Substantia nigra (tissue), 51 donors: ENCODE measurements at places on chromosomes 11 and 22.

GRCh38 chr22:19065929-19066328 lies 56.3 kb downstream of the DGCR2 start:
- no peak for DNase-seq

DNA sequence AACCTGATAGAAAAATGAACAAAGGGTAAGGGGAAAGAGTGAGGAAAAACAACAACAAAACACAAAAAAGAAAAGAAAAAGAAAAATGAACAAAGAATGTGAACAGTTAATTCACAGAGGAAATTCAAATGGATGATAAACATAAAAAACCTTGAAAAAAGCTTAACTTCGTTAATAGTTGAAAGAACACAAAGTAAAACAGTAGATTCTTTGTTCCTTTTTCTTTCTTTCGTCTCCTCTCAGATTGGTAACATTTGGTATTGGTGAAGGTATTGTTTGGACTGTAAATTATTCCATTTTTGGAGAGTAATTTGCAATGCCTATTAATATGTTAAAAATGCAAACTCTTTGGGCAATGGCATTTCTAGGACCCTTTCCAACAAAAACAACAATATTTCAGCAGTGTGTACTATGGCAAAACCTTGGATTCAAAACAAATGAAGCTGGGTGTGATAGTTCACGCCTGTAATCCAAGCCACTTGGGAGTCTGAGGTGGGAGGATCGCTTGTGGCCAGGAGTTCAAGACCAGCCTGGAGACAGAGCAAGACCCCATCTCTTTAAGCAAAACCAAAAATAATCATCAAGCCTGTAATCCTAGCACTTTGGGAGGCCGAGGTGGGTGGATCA lies 3.3 kb upstream of the BACE1 start:
- no peak for DNase-seq

DNA sequence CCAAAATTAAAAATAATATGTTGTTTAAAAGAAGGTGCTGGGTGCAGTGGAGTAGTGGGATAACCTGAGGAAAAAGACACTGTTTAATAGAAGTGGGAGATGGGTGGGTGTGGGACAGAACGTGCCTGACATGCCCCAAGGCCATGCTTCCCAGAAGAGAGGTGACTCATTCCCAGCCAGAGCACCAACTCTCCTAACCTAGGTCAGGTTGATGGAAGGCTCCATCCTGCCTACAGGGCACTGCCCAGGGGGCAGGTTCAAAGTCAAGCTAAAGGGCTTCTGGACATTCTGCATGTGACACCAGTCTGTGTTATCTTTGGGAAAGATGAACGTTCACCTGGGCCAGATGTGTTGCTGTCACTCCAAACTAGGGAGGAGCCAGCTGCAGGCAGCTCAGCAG lies 453.1 kb downstream of the SOX6 start:
- no peak for DNase-seq

DNA sequence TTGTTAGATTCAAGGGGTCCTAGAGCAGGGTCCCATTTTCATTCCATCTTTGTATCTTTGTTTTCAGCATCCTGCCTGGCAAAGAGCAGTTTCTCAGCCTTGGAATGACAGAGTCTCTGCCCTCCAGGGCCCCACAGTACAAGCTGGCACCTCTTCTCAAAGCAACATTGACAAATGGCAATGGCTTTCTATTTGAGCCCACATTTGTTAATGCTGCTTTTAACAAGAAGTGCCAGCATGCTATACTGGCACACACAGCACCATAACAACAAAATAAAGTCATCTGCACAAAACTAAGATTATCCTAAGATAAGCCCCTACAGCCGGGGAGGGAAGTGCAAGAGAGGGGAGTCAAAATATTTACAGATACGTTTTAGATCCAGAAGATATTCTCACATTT lies 309.7 kb upstream of the C11orf87 start:
- DNase-seq, result no peak

GRCh38 chr11:79276736-79277325 lies 164.0 kb downstream of the TENM4 start:
- no peak for DNase-seq

GRCh38 chr22:29199702-29200400 lies 5.8 kb upstream of the EMID1 start:
- DNase-seq, result no peak

GRCh38 chr11:45298718-45299117 lies 12.6 kb upstream of the SYT13 start:
- DNase-seq, result no peak

DNA sequence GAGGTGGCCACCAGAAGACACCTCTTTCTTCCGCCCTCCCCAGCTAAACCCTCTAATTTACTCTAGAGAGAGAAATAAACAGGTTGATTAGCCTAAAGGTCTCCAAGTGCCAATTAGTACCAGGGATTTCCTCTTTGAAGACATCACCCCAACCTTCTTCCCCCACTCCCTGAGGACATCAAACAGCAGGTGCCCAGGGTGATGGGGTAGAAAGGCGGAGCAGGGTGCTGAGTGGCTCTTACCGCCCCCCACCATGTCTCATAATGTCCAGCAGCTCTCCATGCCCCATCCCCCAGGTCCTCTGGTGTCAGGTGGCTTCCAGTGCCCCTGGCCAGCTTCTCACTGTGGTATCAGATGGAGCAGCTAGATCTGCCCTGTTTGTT lies 5.3 kb upstream of the GNAZ start:
- no peak for DNase-seq

DNA sequence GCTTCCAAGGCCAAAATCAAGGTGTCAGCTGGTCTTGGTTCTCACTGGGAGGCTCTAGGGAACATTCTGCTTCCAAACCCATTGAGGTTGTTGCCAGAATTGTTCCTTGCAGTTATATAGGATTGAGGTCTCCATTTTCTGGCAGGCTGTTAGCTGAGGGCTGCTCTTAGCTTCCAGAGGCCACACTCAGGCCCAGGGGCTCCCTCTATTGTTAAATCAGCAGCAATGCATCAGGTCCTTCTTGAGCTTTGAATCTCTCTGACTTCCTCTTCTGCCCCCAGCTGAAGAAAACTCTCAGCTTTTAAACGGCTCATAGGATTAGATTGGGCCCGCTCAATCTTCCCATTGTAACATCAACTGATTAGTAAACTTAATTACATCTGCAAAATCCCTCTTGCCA lies 39.3 kb upstream of the BSX start:
- DNase-seq, result no peak

DNA sequence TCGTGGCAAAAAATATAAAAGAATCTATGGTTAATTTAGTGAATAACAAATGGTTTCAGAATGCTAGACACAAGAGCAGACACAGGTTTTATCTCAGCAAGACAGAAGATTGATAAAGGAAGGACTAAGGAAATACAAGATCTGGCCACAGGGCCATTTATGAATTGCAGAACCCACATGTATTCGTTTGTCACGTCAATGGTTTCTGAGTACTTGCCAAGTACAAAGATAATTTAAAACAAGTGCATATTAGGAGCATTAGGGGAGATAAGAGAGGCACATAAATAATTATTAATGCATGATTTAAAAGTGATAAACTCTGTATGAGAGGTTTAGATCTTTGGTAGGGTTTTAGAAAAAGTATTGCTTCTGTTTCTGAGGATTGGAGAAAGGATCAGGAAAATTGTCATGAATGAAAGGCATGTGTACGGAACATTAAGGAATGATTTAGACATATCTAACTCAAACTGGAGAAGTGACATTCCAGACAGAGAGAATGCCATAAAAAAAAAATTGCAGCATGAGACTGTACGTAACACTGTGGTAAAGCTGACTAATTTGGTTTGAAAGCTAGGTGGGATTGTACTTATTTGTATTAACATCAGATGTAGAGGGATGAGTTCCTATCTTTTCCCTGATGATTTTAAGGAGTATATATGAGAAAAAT lies 727.1 kb downstream of the NELL1 start:
- DNase-seq, result no peak

DNA sequence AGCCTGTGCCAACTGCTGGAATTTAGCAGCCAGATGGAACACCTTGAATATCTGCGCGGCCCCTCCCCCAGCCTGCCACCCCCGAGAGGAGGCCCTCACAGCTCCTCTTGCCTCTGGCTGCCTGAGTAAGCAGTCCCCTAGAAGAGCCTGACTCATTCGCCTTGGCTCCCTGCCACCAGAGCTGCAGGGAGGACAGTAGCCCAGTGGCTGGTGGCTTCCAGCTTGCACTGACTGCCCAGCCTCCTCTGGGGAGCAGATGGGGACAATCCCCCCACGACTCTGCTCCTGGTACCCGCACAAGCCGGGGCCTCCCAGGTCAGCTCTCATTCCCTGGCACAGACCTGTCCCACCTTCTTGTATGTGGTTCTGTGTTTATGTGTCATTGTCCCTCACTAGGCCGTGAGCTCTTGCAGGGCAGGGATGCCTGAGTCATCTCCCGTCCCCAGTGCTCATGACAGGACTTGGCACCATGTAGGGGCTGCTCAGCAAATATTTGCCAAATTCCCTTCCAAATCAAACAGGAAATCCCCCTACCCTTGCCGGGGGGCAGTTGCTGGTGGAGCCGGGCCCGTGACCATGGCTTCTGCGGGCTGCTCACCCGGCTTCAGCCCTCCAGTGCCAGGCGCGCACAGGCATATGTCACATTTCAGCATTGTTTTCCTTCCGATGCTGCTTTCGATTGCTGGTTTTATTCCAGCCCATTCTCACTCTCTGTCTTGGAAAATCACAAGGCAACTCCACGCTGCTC lies 43.6 kb downstream of the CACNG2 start:
- peak; percentile 67 for DNase-seq

GRCh38 chr11:64004590-64004984 lies 18.3 kb downstream of the OTUB1 start:
- no peak for DNase-seq
